ENCODE measurements at places on chromosomes 1 and 21.

DNA sequence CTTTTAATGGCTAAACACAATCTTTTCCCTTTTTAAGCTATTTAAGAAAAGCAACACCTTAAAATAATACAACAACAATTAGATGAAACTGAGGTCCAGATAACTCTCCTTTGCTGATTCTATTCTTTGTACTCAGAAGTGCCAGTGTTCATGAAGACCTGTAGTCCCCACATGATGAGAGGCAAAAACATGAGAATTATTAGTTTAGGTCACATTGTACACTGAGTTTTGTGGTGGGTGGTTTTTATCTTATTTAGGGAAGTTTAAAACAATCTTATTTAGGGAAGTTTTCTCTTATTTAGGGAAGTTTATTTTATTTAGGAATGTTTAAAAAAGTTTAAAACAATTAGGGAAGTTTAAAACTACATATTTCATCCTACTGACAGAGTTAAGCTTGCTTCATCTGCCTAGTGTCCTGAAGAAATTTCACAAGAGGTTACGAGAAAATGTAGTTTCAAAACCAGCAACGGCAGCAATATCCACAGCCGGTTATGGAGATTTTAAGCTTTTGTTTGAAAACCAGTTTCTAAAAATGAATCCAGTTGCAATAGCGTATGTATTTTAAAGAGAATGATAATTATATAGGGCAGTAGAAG, 7.8 kb upstream of the OR14I1 start:
- DNase-seq, result no peak

DNA sequence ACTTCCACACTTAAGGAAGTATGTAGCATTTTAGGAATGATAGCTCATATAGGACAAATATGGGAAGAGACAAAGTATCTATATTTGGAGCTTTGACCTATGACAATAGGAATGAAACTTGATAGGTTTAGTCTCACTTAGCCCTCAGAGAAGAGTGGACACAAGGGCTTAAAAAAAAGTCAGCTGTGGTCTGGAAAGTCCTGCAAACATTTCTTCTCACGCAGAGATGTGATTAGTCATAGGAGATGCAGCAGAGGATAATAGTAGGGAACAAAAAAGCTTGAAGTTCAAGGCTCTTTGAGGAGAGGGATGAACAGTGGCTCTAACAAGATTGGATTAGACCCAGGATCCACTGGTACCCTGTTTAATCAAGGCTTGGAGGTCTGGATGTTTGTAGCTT, 14.8 kb upstream of the RNF220 start:
- DNase-seq, result no peak

DNA sequence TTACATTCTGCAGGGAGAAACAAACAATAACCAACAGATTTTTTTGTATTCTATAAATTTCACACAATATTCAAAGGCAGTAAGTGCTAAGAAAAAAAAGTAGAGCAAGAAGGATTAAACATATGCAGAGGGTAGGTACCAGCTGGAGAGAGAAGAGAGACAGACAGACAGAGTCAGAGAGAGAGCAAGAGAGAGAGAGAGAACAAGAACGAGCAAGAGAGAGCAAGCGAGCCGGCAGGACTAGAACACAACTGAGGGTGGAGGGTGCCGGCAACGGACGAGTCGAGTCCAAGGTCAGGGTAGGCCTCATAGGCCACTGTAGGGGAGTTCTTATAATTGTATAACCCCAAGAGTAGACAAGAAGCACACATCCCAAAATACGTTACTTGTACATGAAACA, 97.1 kb downstream of the RERE start:
- DNase-seq, result no peak

GRCh38 chr1:89839516-89839915, 18.7 kb downstream of the LRRC8D start:
- no peak for DNase-seq

GRCh38 chr1:226369110-226369509, 38.8 kb downstream of the PARP1 start:
- DNase-seq, result no peak
